Keratinocyte (primary cell): ENCODE measurements at places on chromosomes 1 and 21.

DNA sequence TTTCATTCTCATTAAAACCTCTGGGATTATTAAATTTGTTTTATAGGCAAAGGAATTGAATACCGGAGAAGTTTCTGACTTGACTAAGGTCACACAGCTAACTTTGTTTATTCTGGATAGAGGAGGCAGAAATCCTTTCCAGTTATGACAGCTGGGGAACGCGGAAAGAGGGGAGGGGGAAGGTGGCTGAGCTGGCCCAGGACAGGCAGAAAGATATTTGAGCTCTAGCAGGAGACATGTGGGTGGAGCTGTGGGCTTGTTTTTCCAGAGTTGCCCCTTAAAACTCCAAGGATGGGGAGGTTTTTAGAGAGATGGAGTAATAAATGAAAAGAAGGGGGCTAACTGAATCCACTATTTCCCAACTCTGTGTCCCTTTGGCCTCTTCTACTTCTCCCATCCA lies 27.8 kb downstream of the FOXD2 start:
- no peak overlapping the region for H3K27ac ChIP-seq
- no peaks in the 10 kb centered on the region for H3K4me1 ChIP-seq
- H3K36me3 ChIP-seq: no peaks in the 10 kb centered on the region
- H3K4me3 ChIP-seq: no peak overlapping the region
- no peaks in the 10 kb centered on the region for H3K27me3 ChIP-seq

- no peak for DNase-seq
- H3K4me3 ChIP-seq: no peak overlapping the region
- H3K4me1 ChIP-seq: no peaks in the 10 kb centered on the region
- peaks cover 8% of the 10 kb centered on the region for H3K27me3 ChIP-seq
Observed at GRCh38 chr21:46017148-46017547, 35.6 kb downstream of the COL6A1 start.

DNA sequence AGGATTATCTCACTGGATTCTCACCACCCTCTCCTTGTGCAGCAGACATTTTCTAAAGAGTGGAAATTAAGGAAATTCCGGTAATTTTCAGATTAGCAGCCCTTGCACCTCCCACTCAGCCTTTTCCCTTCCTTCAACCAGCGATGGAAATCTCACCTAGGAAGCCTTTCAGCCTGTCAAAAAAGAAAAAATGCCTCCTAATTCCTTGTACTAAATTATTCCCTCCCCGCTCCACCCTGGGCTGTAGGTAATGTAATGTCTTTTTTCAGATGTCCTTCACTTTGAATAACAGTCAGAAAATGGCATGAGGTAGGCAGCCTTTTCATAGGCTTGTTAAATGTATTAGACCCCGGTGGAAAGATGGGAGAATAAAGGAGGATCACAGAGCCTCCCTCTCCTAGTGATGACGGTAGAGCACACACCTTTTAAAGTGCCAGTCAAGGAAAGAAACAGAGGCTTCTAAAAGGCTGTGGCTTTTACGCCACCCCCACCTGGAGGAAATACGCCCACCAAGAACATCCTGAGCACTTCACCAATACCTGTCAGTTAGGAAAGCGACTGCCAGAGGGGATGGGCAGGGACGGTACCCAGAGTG lies 62.8 kb upstream of the NEK2 start:
- no peak for DNase-seq
- H3K36me3 ChIP-seq: no peaks in the 10 kb centered on the region
- H3K4me1 ChIP-seq: peaks cover 23% of the 10 kb centered on the region
- no peak overlapping the region for H3K4me3 ChIP-seq

GRCh38 chr1:109759513-109760334 lies 4.0 kb downstream of the EPS8L3 start:
- H3K27ac ChIP-seq: no peak overlapping the region
- no peak overlapping the region for H3K4me3 ChIP-seq
- no peaks in the 10 kb centered on the region for H3K4me1 ChIP-seq
- no peaks in the 10 kb centered on the region for H3K36me3 ChIP-seq
- no peaks in the 10 kb centered on the region for H3K27me3 ChIP-seq
